Progenitor cell of endocrine pancreas (in vitro differentiated cells): ENCODE measurements at places on chromosomes 5 and 9.

DNA sequence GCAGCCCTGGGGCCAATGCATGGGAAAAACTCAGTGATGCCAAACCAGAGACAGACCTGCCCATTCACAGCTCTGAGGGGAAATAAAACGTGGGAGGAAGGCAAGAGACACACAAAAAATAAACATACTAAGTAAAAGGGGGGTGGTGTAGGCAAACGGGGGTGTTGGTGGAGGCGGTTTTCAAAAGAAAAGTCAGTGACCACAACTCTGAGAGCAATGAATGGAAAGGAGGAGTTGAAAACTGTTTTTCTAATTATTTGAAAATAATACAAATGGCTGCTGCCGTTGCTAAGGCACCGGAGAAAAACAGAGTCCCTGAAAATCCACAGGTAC lies 293.5 kb downstream of the EFNA5 start:
- DNase-seq: no peak

GRCh38 chr9:135822374-135822755 lies 85.0 kb downstream of the CAMSAP1 start:
- no peak for DNase-seq

DNA sequence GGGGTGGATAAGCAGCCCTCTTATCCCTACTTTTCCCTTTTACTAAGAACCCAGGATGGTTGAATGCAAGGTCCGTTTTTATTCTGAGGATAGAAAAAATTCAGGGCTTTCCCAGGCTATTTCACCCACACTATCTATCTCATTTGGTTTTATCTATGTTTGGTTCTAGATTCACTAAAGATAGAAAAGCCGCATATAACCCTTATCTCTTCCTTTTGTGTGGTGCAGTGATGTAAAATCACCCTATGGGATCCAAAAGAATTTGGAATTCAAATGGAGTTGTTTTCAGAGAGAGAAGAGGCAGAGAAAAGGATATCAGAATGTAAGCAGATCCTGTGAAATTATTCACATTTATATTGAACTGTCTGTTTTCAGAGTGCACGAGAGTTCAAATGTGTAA lies 236.3 kb upstream of the RFX3 start:
- no peak for DNase-seq

DNA sequence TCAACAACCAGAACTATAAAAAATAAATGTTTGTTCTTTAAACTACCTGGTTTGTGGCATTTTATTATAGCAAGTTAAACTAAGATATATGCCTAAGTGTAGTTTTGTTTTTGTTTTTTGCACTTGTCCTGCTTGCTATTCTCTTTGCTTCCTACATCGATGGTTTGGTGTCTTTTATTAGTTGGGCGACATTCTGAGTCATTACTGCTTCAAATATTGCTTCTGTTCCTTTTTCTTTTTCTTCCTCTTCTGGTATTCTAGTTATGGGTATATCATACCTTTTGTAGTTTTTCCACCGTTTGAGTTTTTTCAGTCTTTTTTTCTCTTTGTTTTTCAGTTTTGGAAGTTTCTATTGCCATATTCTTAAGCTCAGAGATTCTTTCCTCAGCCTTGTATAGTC lies 86.9 kb downstream of the MACIR start:
- DNase-seq: no peak
